ENCODE measurements at places on chromosomes 2 and 18.

GRCh38 chr2:103293742-103294077 lies 531.9 kb downstream of the TMEM182 start:
- no peak for DNase-seq

DNA sequence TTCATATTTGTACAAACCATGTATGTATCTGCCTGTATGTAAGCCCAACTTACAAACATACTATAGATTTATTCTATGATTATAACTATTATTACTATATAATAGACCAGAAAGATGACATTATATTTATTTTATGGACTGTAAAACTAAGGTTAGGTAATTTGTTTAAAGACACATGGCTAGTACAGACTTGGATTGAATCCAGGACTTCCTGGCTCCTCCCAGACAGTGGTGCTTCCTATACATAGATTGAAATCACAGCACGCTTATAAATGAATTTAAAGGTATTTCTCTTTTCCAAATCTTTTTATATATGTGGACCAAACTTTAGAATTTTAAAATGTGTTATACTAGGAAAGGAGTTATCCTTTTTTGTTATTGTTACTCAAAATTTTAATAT lies 151.6 kb upstream of the MYO3B start:
- no peak for DNase-seq

GRCh38 chr2:30514848-30515435 lies 67.9 kb downstream of the LCLAT1 start:
- no peak for DNase-seq

DNA sequence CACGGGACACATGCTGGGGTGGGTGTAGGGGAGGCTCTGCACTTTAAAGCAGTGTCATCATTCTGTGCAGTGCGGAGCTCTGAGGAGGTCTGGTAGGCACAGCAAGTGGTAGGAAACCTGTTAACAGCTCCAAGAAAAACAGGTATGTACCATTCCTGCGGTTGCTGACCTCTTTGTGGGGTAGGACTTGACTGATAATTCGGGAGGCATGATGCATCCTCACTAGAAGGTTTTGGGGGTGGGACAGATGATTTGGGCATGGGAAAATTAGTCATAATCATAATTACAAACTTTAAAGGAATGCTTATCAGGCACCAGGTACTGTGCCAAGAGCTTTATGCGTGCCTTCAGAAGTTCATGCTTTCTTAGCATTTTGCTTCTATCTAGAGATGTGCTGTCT lies 9.7 kb downstream of the DOK1 start:
- DNase-seq = no peak

DNA sequence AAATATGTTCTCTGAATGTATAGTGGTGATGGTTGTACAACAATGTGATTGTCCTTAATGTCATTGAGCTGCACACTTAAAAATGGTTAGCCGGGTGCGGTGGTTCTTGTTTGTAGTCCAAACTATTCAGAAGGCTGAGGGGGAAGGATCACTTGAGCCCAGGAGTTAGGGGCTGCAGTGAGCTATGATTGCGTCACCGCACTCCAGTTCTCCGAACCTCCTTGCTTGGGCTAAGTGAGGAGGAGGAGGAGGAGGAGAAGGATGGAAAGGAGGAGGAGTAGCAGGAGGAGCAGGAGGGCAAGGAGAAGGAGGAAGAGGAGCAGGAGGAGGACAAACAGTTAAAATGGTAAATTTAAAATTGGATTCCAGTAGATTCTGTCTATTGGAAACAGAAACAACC lies 10.5 kb downstream of the SLC14A1 start:
- DNase-seq = no peak
